ENCODE measurements at places on chromosomes 6 and 20.

DNA sequence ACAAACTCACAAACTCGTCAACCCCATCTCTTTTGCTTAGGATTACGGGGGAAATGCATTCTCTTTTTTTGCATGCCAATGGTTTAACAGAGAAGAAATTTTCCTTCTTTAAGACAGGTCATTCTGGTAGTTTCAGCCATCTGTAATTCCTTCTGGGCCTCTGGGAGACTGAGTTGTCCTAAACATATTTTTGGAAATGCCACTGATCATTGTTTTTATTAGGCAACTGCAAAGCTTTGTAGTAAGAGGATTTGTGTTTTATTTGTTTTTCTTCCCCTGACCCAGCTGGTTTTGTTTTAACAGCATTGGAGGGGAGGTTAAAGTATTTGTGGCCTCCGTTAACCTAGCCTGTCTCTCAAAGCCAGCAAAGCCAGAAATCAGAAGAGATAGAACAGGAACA, 73.1 kb upstream of the ISM1 start:
- no peak for DNase-seq

- DNase-seq: no peak
Observed at GRCh38 chr6:93293460-93293859, 125.9 kb downstream of the EPHA7 start.

- DNase-seq: no peak
Observed at GRCh38 chr6:2978923-2979322, 7.6 kb upstream of the SERPINB6 start.

- peak; percentile 47 for DNase-seq
Observed at GRCh38 chr6:150142670-150143515, at the start of gene PPP1R14C. TSS of gene PPP1R14C (plus strand) at chr6:150143044. CDS start at chr6:150143193, 149 bp downstream.

DNA sequence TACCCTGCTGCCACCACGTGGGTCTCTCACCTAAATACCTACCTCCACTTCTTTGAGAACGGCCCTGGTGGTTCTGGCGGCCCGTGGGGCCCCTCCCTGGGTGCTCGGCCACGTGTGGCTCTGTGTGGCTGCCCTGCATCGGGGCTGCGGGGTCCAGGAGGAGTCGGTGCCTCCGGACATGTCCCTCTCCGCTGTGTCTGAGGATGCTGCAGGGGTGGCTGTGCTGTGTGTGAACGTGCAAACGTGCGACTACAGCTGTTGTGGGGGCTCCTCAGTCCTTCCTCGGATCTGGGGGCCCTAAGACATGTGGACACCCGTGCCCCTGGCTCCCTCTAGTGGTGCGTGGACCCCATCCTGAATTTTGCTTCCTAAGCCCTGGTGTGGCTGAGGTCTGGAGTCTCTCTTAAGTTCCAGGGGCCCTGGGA, 691.8 kb downstream of the QKI start:
- DNase-seq: peak; percentile 29

DNA sequence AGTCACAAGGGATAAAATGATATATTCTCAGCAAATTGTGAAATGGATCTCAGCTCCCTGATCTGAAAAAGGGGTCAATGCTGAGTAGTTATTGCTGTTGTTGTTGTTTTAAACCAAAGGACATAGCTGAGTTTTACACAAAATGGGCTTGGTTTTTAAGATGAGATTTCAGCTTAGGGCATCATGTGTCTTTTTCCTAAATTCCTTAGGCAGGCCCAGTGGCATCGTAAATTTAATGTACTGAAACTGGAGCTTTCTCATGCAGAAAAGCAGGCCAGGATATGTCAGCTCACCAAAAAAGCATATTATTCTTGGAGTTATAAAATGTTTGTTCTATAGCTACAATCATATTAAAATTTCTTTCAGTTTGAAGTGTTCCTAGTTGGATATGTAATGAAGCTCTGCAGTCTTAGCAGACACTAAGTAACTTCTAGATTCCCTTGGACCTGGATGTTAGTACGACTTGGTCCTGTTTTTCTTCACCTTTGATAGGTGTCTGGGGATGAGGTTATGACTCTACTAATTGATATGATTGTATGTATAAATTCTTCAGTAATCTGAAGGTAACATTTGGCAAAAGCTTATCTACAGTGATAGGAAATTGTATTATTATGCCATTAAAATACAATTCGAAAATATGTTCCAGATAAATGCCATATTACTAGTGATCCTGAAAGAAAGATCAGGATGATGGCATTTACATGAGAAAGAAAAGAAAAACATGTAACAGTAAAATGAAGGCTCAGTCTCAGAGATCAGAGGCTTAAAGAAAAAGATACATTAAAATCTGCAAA, 663.3 kb downstream of the RFPL4B start:
- no peak for DNase-seq

DNA sequence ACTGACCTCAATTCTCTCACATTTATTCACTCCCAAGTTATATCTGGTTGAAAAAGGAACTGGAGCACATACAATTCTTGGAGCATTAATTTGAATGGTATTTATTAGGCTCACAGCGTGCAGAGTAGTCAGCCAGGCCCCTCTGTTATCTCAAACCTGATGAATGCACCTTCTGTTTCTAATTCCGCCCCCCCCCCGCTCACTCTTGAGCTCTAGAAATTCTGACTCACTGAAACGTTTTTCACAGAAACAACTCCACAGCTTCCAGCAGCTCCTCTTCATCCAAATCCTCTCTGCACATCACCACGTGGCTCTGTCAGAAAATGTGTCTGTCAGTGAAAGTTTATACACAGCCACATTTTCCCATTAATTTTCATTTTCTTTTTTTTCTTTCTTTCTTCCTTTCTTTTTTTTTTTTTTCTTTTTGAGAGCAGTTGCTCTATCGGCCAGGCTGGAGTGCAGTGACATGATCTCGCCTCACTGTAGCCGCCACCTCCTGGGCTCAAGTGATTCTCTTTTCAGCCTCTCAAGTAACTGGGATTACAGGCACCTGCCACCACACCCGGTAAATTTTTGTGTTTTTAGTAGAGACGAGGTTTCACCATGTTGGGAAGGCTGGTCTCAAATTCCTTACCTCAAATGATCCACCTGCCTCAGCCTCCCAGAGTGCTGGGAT, 109.4 kb downstream of the TBXT start:
- DNase-seq: no peak

GRCh38 chr20:17843246-17844132, 125.1 kb downstream of the SNX5 start:
- no peak for DNase-seq

- no peak for DNase-seq
Observed at GRCh38 chr6:38784506-38785235, 69.6 kb downstream of the DNAH8 start.

GRCh38 chr20:43658069-43658722, 8.7 kb upstream of the MYBL2 start:
- no peak for DNase-seq

GRCh38 chr20:47243532-47244305, 112.8 kb downstream of the ZMYND8 start:
- DNase-seq: no peak

DNA sequence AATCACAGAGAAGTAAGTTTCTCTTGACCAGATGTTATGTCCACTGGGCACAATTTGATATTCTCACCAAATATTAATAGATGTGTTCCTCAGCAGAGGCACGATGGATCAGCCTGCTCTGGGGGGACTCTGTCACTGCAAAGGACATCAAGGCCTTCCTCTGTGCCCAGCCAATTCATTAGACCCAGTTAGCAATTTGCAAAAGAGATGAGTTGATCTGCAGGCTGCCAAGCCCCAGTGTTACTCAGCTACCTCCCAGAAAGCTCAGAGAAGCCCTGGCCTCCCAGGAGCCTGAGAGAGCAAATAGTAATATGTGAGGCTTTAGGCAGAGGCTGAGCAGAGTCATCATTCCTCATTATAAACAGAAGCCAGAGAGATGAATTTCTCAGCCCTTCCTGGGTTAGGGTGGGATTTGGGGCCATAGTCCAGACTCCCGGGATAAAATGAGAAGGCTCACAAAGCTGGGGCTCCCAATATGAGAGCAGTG, 54.2 kb downstream of the ZNF831 start:
- no peak for DNase-seq

GRCh38 chr6:99121748-99122147, 174.0 kb upstream of the FBXL4 start:
- DNase-seq: no peak

DNA sequence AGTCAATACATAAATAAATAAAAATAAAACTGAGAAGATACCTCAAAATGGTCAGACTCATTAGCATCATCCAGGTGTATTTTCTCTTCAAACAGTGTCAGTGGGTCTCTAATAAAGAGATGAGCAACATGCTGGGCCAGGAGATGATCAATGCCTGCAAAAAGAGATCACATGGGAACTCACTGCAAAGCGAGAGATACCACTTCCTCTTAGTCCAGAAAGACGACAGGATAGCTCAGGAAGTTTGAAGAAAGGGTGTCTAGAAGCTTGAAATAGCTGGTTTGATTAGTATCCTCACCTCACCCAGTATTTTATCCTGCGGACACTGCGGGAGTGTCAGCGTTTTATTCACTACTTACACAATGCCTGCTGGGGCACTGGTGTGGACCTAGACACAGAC, 38.0 kb downstream of the GCLC start:
- DNase-seq: no peak

DNA sequence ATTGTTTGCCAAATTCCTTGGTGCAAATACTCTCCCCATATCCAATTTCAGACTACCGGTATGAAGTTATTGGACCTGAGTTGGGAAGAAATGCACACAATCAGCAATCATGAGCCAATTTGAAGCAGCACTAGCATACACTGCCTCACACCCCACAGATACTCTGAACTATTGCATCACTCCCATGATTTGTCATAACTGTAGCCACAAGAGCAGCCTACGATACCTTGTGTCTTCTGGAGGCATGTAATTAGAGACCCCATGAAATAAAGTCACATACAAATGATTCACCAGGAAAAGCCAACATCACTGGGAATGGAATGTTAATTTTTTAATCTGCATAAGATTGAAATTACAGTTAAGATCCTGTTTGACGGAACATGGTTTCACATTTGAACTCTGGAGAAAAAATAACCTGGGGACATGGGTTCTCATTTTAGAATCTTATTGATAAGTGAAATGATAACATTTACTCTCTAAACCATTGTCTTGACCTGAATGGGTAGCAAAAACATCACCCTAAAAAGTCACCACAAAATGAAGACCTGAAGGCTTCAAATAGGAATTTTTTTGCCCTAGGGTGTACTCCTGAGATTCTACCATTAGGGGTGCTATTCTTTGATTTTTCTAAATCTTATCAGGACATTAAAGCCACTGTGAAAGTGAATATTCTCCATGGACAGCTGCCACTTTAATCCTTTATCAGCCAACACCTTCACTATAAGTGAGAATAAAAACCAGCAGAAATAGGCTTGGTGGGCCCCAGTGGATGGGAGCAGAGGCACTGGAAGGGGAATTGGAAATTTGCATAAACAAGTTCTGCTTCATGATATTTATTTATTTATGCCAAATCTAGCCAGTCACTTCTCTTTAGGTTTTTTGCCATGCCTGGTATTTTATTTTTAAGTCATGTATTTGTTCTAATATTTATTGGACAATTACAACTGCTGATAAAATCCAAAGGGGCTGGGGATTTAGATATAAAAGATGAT, 34.5 kb upstream of the HBS1L start:
- peak; percentile 60 for DNase-seq

DNA sequence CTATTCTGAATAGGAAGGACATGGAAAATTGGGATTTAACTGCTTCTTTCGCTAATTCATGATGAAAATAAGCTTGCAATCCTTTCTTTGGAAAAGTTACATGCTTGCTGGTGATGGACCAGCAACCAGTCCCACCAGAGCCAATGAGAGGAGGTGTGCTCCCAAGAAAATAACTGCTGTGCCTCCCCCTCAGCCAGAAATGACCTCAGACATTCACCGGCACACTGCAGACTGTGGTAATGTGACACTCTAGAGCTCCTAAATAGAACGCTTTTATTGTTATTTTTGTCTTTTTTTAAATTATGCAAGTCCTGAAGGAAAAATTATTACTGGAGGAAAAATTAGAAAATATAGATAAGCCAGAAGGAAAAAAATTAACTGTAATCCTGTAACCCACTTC, 2.6 kb downstream of the PYGB start:
- DNase-seq: no peak

- peak; percentile 36 for DNase-seq
Observed at GRCh38 chr20:13008761-13009681, at the start of gene SPTLC3. TSS of gene SPTLC3 (plus strand) at chr20:13008972. CDS start at chr20:13009268, 296 bp downstream.

GRCh38 chr20:40524071-40524470, 165.0 kb downstream of the MAFB start:
- DNase-seq: no peak

DNA sequence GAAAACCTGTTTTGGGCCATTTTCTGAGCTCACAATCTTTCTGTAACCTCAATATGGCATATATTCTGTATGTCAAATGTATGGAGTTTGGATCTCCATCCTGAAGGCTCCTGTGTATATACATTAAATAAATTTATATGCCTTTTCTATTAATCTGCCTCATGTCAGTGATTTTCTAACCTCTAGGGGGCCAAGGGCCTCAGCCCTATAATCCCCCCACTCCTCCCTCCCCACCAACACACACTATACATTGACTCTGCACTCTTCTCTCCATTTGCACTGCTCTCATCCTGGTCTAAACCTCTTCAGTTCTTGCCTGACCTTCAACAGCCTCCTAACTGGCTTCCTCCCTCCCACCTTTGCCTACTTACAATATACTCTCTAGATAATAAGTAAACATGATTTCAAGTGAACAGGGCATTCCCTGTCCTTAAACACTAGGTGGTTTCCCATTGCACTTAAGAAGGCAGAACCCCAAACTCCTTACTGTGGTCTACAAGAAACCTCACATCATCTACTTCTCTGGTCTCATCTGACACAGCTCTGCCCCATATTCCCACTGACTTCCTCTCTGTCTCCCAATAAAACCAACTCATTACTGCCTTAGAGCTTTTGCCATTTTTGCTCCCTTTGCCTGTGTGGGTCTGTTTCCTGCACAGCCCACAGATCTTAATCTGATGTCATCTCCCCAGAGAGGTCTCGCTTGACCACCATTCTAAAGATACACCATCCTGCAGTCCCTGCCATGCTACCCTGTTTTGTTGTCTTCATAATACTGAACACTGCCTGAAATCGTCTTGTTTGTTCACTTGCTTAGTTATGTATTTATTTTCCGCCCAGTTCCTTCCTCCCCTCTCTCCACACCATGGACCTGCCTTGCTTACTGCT, 213.7 kb downstream of the SYNE1 start:
- DNase-seq: no peak

- no peak for DNase-seq
Observed at GRCh38 chr20:19823216-19823615, 65.2 kb downstream of the RIN2 start.

DNA sequence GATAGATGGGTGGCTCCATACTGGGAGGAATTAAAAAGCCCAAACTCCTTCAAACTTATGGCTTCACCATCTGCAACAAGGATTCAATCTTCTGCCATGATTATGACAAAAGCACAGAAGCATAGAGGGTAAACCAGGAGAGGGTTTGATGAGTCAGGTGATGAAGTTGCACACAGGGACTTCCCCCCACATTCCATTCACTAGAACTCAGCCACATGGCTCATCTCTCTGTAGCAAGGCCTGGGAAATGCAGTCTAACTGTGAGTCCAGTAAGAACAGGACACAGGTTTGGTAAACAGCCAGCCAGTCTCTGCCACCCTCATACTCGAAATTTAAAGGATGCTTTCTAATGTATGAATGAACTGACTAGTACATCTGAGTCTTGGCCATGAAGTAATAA, 142.9 kb downstream of the HIVEP2 start:
- no peak for DNase-seq
